ENCODE measurements at places on chromosomes 13 and 19.

- DNase-seq, result no peak
Observed at GRCh38 chr13:64248371-64249065, 2832.9 kb upstream of the PCDH20 start.

DNA sequence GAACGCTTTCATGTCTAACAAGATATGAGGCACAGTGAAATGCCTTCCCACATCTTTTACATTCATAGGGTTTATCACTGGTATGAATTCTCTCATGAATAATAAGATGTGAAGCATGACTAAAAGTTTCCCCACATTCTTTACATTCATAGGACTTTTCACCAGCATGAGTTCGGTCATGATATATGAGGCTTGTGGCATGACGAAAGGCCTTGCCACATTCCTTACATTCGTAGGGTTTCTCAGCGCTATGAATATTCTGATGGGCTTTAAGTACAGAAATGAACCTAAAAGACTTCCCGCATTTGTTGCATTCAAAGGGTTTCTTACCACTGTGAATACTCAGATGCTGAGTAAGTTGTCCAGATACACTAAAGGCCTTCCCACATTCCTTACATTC is 21.3 kb downstream of the ZNF607 start:
- DNase-seq, result no peak

DNA sequence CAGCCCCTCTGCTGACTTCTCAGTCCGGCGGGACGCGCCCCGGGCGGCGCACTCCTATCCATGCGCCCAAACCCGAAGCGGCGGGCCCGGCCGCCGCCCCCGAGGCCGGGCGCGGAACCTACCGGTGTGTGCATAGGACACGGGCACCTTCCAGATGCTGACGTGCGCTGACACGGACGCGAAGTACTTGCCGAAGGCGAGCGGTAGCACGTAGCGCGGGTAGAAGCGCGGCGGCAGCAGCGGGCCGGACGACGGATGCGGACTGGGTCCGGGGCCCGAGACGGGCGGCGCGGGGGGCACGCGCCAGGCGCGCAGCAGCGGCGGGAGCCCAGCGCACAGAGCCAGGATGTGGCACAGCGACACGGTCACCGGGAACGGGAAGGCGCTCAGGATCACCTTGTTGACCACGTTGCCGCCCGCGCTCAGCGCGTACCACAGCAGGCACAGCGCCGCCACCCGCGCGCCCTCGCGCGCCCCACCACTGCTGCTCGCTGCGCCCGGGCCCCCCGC is 338 bp downstream of the SLC35E1 start:
- peak; percentile 41 for DNase-seq

- DNase-seq, result no peak
Observed at GRCh38 chr19:4570402-4570801, 10.9 kb upstream of the SEMA6B start.

DNA sequence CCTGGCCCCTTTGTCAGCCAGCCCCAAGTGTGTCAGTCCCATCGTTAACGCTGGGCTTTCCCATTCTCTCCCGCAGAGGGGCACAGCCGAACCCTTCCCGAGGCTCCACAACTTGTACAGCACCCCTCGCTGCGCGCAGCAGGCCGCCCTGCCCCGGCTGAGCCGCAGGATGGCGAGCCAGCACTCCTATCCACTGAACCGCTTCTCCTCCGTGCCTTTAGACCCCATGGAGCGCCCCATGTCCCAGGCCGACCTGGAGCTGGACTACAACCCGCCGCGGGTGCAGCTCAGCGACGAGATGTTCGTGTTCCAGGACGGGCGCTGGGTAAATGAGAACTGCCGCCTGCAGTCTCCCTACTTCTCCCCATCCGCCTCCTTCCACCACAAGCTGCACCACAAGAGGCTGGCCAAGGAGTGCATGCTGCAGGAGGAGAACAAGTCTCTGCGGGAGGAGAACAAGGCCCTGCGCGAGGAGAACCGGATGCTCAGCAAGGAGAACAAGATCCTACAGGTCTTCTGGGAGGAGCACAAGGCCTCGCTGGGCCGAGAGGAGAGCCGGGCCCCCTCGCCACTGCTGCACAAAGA is 11.1 kb downstream of the CBY2 start:
- no peak for DNase-seq

All from stomach (tissue), 19 donors.